ENCODE measurements at places on chromosomes 5 and 9.

- DNase-seq: peak; percentile 12
Measured at GRCh38 chr5:52725065-52725746, 62.5 kb upstream of the ITGA1 start.

DNA sequence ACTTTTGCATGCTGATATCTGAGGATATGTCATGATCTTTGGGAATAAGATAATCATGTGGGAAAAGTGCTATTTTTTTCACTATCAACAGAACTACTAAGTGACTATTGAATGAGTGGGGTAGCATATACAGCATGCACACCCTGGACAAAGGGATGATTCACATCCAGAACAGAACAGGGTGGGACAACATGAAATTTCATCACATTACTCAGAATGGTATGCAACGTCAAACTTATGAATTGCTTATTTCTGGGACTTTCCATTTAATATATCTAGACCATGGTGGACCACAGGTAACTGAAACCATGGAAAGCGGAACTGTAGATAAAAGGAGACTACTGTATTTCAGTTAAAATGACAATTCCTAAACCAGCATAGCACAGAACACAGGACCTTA, 370.0 kb downstream of the HINT1 start:
- no peak for DNase-seq

DNA sequence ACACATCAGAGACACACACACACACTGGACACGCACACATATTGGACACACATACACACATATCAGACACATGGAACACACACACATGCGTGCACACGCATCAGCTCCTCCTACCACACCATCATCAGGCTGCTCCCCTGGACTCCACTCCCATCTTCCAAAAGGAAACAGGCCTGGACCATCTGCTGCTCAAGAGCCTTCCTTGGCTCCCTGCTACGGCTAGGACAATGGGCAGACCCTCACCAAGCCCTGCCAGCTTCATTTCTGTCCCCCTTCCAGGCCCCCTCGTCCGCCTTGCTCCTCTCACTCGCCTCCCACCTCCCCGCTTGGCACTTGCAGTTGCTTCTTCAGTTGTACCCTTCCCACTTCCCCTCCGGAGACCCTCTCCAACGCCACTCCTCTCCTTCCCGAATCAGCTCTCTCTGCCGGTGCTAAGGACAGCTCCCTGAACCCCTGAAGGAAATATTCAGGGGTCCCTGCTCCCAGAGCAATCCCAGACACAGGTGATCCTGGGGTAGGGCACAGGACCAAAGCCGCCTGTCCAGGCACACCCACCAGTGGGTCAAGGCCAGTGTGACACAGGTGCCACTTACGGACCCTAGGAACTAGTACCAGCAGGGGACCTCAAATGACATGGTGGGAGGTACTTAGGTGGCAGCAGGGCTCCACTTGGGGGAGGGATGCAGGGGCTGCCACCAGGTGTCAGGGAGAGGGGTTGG, 12.1 kb upstream of the LAMC3 start:
- no peak for DNase-seq

GRCh38 chr5:45578270-45578669, 117.9 kb downstream of the HCN1 start:
- no peak for DNase-seq

GRCh38 chr5:172981931-172982330, 1.6 kb upstream of the ATP6V0E1 start:
- DNase-seq: no peak

GRCh38 chr5:43227655-43228054, 35.6 kb downstream of the NIM1K start:
- DNase-seq: no peak

DNA sequence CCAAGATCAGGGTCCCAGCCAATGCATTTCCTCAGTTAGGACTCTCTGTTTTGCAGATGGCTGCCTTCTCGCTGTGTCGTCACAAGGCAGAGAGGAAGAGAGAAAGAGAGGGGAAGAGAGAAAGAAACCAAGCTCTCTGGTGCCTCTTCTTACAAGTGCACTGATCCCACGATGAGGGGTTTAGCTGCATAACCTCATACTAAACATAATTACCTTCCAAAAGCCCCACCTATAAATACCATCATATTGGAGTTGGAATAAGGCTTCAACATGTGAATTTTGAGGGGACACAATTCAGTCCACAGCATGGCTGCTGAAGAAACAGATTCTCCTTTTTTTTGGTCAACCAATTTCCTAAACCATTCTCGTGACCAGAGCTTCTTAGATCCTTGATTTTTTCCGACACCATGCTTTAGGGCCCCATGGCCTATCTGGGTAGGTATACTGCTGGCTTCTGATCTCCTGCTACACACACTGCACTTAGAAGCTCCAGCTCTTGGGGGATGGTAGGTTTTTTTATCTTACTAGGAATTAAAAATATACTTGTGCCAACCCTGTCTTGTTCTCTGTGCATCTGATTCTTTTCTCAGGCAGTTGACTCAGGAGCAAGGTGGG, 5.1 kb downstream of the CAMK4 start:
- DNase-seq: no peak

GRCh38 chr9:116361547-116361946, 208.0 kb downstream of the PAPPA start:
- DNase-seq: no peak

DNA sequence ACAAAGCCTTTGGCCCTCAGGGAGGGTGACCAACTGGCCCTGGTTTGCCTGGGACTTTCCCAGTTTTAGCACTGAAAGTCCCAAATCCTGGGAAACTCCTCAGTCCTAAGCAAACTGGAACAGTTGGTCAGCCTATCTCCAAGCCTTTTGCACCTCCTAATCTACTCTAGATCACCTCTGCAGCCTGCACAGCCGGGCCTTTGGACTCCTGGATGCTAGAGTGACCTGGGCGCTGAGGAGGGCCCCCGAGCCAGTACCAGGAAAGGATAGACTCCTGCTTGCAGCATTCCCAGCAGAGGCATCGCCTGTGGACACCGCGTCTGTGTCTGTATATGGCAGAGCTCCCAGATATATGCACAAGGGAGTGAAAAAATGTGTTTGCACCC, 15.1 kb downstream of the IRF1 start:
- no peak for DNase-seq

Measured in BE2C (cell line).